ENCODE measurements at places on chromosomes 7 and 10. TPM values are rescaled to one million over a fixed set of nuclear protein-coding genes. Genes with fewer than 3 reads are reported as not detected.
A peak's percentile ranks its signal among the peaks of the same experiment; 100 is the strongest.

- DNase-seq = no peak
These were observed 48.3 kb downstream of the NOD1 start for GRCh38 chr7:30430276-30430675.

DNA sequence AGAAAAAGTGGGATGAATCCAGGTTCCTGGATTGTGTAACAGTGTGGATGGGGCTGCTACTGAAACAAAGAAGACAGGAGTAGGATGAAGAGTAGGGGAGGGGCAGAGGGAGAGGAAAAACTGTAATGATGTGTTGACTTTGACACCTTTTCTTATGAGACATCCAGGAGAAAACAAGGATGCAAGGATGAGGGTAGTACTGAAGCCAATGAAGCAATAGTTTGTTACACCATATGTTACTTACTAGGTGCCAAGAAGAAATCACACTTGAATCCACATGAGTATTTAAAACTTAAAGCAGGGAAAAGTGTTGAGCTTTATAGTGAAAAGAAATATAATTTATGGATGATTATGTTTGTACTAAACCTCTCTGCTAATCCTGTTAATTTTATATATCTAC is 420.6 kb downstream of the ARL4A start:
- no peak for DNase-seq

- DNase-seq = peak; percentile 13
These were observed 987 bp upstream of the EXOC6 start for GRCh38 chr10:92847202-92847864.

Gene TBATA
- total RNA-seq = not detected

DNA sequence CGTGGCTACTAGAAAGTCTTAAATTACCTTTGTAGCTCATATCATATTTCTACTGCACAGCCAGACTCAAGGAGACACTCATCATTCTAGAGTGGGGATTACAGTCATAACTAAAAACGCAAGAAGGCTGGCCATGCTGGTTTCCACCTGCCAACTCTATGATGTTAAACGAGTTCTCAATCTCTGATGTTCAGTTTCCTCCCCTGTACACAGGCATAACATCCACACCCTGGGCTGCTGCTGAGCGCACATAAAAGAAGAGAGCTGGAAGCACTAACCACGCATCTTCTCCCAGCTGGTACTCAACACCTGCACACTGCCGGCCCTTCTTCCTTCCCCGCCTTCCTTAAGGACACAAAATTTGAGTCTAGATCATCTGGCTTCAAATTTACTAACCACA is 60.5 kb downstream of the SORBS1 start:
- DNase-seq = no peak

DNA sequence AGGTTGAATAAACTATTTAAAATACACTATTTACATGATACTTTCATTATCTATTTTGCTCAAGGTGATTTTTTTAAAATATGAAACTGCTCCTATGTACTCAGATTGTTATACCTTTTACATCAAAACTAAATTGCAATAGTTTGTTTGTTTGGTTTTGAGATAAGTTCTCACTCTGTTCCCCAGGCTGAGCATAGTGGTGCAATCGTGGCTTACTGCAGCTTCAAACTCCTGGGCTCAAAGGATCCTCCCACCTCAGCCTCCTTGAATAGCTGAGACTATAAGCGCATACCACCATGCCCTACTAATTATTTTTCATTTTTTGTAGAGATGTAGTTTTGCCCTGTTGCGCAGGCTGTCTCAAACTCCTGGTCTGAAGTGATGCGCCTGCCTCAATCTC is 12.7 kb downstream of the TAS2R60 start:
- DNase-seq = no peak

- DNase-seq = no peak
These were observed 145.7 kb downstream of the REEP3 start for GRCh38 chr10:63666836-63667383.

DNA sequence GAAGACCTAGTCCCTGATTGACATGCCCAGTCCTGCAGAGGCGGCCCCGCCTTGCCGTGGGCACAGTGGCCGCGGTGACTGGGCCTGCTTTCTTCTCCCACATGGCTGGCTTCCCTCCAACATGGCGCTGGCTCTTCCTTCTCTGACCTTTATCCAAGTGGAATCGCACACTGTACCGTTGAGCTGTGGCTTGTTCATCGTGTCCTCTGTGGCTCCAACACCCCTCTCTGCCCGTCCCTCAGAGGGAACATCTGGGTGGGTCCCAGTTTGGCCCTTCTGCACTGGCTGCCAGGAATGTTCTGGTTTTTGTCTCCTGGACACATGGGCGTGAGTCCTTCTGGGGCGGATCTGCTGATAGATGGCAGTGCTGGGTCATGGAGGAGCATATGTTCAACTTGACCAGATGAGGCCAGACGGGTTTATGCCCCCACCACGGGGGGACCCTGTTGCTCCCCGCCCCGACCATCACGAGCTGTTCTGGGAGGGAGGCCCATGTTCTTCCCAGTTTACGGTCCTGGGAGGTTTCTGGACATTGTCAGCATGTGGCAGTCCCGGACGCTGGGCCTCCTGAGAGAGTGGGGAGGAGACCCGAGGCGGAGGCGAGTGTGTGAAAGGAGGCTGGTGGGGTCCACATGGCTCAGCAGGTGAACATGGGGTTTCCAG is 63.5 kb downstream of the LHPP start:
- DNase-seq = no peak

Gene PLAU
- total RNA-seq = not detected

DNA sequence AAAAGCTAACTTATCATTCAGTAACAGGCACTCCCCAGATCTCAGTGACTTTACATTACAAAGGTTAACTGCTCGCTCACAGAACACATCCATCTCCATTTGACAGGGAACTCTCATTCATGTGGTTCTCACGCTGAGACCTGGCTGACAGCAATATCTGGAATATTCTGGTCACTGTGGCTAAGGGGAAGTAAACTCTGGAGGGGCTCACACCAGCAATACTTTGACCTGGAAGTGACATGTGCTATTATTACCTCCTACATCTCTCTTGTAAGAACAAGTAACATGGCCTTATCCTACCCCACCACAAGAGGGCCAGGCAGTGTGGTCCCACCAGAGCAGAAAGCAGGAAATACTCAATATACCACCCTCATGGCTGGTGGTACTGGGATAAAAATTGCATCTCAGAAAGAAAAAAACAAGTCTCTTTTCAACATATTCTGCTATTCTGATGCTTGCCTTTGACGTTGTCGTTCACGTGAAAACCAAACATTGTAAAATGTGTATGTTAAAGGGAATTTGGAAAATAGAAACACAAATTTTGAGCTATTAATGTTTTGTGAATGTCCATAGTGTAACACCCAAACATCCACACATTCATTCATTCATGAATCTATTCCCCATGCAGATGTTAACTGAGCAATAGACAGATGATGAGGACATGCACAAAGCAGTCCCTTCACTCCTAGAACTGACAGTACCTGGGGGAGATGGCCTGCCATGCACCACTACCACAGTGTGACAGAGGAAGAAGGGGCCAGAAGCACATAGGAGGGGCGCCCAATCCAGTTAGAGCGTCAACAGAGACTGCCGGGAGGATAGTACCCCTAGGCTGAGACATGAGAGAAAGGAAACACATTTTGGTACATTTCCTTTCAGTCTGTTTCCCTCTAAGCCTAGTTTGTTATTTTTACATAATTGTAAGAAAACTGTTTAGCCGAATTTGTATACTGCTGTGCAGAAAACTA is 166.0 kb upstream of the SP4 start:
- DNase-seq = peak; percentile 73

GRCh38 chr7:16398146-16399017 is 23.0 kb downstream of the CRPPA start:
- peak; percentile 7 for DNase-seq

Gene GPR15LG
- total RNA-seq = not detected

Gene HOXA1
- 0.37 TPM for total RNA-seq

Gene TSPAN15
- total RNA-seq = 0.52 TPM

GRCh38 chr7:150799741-150800580 is at the start of gene TMEM176B:
Gene TMEM176B (minus strand): TSS chr7:150800364. CDS start chr7:150796569, 3,795 bp downstream.
- DNase-seq = no peak

- no peak for DNase-seq
These were observed 5.7 kb downstream of the SEMA3A start for GRCh38 chr7:84188786-84189405.

GRCh38 chr7:128431221-128431620 is 21.4 kb upstream of the IMPDH1 start:
- no peak for DNase-seq
